ENCODE measurements at places on chromosomes 7 and 10.
A peak's percentile ranks its signal among the peaks of the same experiment; 100 is the strongest.

DNA sequence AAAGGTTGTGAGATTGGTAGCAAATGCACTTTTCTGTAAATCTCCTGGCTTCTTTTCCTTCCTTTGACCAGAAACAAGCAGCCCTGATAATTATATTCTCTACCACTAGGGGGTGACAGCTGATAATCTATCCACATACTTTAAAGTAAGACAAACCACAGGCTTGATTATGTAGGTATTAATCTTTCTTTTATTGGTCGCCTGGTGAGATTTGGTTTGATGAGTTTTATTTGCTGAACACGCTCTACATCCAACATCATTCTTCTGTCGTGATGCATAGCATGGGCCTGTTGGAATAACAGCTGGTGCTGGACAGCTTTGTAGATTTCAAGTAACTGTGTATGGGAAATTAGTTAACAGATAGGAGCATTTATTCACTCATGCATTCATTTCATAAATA, 63.5 kb downstream of the ZNF365 start:
- peak; percentile 26 for DNase-seq

DNA sequence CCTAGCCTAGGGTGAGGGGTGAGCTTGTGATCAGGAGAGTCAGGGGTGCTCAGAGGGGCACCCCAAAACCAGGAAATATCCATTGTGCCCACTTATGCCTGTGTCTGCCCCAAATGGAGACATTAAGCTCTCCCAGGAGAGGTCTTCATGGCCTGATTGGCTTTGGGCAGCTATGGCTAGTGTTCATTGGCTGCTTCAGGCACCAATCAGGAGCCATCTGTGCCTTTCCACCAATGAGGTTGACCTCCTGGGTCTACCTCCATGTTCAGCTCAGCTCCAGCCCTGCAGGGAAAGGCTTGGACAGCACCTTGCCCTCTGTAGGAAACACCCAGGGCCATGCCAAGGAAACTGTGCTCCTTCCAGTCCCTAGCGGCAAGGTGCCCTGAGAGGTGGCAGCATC, 23.9 kb upstream of the HSPB1 start:
- DNase-seq, result no peak

DNA sequence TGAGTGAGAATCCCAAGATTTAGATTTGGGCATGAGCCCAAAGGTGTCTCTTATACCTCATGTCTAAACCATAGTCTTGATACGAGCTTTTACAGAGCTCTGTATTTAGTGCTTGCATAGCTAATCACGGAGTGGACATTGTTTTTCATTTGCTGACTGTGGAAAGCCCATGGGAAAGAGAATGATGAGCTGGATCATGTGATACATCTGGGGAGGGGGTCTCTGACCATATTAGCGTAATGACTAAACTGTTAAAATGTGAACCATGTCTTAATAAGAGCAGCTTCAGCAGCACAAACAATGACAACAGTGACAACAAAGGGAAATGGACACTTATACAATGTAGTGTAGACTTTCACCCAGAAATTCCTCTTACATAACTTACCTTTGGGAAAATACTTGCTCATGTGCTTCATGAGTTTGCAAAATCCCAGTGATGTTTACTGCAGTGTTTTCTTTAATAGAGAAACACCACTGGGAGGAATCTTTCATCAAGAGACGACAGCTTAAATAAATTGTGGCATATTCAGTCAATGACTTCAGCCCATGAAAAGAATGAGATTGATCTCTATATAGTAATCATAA, 44.0 kb upstream of the ITGB1 start:
- no peak for DNase-seq

DNA sequence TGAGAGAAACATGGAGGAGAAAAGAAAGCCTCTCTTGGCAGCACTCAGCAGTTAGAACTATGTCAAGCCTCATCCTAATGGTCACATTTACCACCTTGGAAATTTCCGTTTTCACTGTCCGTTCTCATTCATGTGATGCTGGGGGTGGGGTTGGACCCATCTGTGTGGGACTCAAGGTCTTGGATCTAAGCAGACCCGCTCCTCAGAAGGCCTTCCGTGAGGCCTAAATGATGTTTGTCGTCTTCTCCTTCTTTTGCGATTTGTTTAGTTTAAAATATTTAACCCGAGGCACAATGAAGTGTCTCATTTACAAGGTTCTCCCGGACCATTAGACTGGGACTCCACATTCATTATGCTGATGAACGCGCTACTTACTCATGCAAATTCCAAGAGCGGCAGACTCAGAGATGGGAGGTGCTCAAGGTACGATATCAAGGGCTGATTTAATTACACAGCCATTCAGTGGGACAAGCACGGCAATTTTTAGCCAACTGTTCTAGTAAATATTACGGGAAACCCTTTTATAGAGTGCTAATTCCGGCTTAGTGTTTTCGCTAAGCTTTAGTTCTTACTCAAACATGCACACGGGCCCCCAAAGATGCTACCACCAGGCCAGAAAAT, 109.1 kb upstream of the EFCAB10 start:
- no peak for DNase-seq

DNA sequence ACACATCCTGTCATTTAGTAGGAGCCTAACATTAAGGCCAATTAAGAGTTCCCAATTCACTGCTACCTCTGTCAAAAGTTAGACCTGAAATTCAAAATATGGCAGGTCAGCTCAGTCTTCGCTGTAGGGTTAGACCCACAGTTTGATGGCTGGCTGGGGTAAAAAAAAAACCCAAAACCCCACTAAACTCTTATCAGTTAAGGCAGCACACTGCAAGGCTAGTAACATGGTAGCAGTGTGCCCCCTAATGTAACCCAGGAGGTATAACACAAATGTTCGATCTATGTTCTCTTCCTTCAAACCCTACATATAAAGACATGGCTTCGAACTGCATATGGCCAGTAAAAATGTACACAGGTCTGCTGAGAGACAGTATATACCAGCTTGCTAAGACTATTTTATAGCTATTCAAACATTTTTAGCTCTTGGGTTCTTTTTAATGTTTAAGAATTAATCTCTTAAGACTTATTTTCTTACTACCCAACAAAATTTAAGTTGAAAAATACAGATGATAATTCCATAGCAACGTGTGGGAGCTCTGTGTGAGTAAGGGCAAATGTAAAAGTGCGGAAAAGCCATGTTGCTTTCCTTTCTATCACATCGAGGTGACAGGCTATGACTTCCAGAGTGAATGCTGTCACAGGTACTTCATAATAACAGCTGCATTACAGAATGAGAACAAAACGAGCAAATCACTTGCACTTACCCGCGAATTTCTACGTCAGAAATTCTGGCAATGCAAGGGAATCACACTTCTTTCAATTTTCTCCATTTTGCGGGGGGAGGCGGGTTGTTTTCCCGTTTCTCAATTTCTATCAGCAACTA, 168.4 kb upstream of the IMMP2L start:
- no peak for DNase-seq

- DNase-seq, result no peak
These were observed 1.3 kb upstream of the CUL1 start for GRCh38 chr7:148697256-148698006.

GRCh38 chr7:63998549-63998948, at the start of gene ZNF722:
ZNF722 (plus strand) TSS chr7:63998849; CDS start chr7:63998962, 113 bp downstream.
- no peak for DNase-seq

- DNase-seq, result no peak
These were observed 75.3 kb upstream of the CC2D2B start for GRCh38 chr10:95832216-95833041.

- DNase-seq, result no peak
These were observed 19.5 kb upstream of the ITGB8 start for GRCh38 chr7:20310963-20311742.

- no peak for DNase-seq
These were observed 48.8 kb downstream of the HOXA1 start for GRCh38 chr7:27046854-27047549.

GRCh38 chr10:97761331-97761865, 10.4 kb downstream of the SFRP5 start:
- no peak for DNase-seq

DNA sequence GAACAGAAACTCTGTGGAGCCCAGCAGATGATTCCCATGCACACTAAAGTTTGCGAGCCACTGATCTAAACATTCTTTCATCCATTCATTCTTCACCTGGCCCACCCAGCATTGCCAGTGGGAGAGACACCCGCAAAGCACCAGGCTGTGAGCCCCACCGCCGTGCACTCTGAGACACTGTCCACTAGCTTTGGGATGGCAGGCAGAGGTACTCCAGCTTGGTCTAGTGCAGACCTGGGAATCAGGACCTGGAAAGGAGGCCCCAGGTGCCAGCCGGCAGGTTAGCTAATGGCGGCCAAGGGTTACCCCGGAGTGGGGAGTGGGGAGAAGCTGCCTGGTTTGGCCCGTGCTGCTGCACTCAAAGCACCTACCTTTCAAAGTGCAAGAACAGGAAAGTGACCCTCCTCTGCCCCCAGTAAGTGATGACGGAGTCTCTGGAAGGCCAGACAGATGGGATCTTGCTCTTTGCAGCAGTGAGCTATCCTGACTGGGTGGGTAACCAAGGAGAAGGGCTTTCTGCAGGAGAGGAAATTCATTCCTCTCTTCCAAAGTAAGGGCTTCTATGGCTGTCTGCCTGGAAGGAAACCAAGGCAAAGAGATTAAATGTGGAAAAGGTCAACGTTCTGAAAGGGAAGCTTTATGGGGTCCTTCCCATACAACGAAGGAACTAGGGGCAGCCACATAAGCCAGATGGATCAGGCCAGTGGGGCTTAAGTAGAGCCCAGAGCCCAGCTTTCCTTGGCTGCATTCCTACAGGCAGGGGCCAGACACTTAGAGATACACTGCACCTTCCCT, 74.2 kb upstream of the LRRC4 start:
- DNase-seq, result no peak

GRCh38 chr7:27825891-27826290, 85.9 kb downstream of the TAX1BP1 start:
- DNase-seq, result no peak

DNA sequence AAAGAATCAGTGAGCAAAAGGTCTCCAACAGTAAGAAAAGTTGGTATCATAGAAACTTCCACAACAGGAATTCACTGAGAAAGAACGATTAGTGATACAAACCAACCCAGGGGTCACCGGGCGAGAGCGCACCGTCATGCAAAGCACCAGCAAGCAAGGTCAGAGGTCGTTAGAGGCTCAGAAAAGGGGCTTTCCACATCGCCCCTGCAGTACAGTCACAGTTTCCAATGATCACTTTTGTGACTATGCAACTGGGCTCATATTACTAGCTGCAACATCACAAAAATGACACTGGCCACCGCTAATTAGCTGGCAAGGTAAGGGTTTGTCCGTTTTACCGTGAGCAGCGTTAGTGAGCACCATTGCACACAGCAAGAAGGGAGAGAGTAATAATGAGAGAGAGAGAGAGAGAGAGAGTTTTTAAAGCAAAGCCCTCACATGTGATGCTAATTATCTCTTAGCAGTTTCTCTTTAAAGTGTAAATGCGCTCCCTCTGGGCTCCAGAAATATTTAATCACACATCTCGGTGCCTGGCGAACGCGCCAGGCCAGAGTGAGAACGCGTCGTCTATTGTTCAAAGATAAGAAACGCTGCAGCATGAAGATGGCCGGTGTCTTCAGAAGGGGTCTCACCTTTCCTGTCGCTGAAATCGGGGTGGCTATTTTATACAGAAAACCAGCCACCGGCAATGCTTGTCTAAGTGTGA, 237.5 kb downstream of the DNAJB6 start:
- DNase-seq, result no peak

- DNase-seq, result no peak
These were observed 3.2 kb downstream of the PLPP4 start for GRCh38 chr10:120460186-120460585.

GRCh38 chr7:148108381-148108780, 482.2 kb upstream of the C7orf33 start:
- DNase-seq, result no peak

GRCh38 chr10:48306870-48307710, 613 bp downstream of the MAPK8 start:
- DNase-seq, result peak; percentile 29

DNA sequence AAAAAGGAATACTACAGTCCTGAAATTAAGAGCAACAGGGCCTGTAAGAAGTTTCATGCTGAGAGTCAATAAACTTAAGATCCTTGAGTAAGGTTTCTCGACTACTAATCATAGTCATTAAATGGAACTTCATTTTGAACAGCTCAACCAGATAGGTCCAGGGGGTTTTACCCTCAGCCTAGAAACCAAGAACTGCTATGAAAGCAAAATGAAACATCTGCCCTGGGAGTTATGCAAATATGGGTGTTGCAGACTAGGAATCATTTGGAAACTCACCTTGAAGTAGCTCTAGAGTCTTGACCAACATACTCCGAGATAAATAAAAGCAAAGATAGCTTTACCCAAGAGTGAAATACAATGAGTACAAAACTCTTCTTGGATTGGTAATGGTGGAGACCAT, 128.0 kb downstream of the HGF start:
- no peak for DNase-seq

GRCh38 chr7:96349572-96349971, 27.7 kb upstream of the SLC25A13 start:
- DNase-seq, result no peak

GRCh38 chr7:103113164-103113563, 35.7 kb downstream of the NAPEPLD start:
- no peak for DNase-seq

GRCh38 chr7:96589038-96589437, 120.6 kb downstream of the SEM1 start:
- DNase-seq, result no peak

- no peak for DNase-seq
These were observed 167.4 kb upstream of the SH2B2 start for GRCh38 chr7:102119213-102119651.

- no peak for DNase-seq
These were observed 130.9 kb downstream of the SND1 start for GRCh38 chr7:127782654-127783559.

DNA sequence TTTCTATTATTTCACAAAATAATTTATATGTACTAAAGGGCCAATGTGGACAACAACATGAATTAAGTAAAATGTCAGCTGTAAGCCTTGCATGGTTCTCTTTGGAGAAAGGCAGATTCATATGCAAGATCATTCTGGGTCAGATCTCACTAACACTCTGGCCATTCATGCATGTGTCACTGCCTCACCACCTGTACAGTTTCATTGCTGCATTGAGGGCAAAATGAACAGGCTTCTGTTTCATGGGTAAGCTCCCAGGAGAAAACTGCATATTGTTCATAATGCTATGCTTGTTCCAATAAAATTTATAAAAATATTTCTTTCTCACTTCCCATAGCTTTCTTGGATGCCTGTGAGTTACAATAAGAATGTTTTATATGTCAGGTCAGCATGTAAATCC, 275.2 kb downstream of the ZNF248 start:
- no peak for DNase-seq

- DNase-seq, result no peak
These were observed 2.0 kb downstream of the NFKB2 start for GRCh38 chr10:102397222-102398171.

- no peak for DNase-seq
These were observed 162.3 kb downstream of the BAMBI start for GRCh38 chr10:28839600-28840007.

GRCh38 chr7:125059861-125060456, 130.3 kb upstream of the POT1 start:
- DNase-seq, result no peak

GRCh38 chr10:77601488-77601887, 36.1 kb downstream of the KCNMA1 start:
- no peak for DNase-seq

GRCh38 chr10:124005091-124005490, 88.3 kb downstream of the CHST15 start:
- no peak for DNase-seq

All from neural crest cell (in vitro differentiated cells).